ENCODE measurements at places on chromosomes 12 and 14. TPM values are rescaled to one million over a fixed set of nuclear protein-coding genes. Genes with fewer than 3 reads are reported as not detected.
A peak's percentile ranks its signal among the peaks of the same experiment; 100 is the strongest.

The COX8C gene
- not detected for total RNA-seq

The IL23A gene
- total RNA-seq, result 2.9 TPM

The PCED1B gene
- 10.9 TPM for total RNA-seq

The OLR1 gene
- total RNA-seq, result 22.4 TPM

The SYNDIG1L gene
- total RNA-seq, result 0.52 TPM

The EML5 gene
- total RNA-seq, result 0.43 TPM

The TSHR gene
- total RNA-seq, result not detected

The SARNP gene
- 65.6 TPM for total RNA-seq

The LBHD2 gene
- total RNA-seq, result 0.78 TPM

The OVCH1 gene
- not detected for total RNA-seq

The APOF gene
- total RNA-seq, result not detected

The DRAM1 gene
- total RNA-seq, result 6.2 TPM

DNA sequence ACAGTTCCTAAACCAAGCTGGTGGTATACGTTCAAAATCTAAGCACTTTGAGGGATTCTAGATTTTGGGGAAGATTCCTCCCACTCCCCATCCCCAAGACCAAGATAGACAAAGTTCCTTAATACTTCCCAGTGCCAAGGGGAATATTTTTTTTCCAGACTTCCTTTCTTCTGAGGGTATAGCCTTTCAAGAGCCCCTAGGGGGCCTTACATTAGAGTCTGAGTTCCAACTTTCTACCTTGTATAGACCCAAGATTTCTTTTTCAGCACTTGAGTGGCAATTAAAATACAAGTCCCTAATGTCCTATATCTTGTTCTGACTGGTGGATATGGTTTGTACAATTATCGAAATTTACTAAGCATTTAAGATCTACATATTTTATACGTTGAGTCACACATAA is 28.7 kb upstream of the SOS2 start:
- H3K36me3 ChIP-seq, result no peaks in the 10 kb centered on the region
- no peak for DNase-seq
- H3K4me3 ChIP-seq, result no peak overlapping the region
- H3K4me1 ChIP-seq, result no peaks in the 10 kb centered on the region
- no peak overlapping the region for H3K27ac ChIP-seq

GRCh38 chr14:71115306-71115705 is 208.0 kb downstream of the PCNX1 start:
- H3K27ac ChIP-seq, result no peak overlapping the region
- no peak for DNase-seq
- peaks cover 38% of the 10 kb centered on the region for H3K4me1 ChIP-seq

DNA sequence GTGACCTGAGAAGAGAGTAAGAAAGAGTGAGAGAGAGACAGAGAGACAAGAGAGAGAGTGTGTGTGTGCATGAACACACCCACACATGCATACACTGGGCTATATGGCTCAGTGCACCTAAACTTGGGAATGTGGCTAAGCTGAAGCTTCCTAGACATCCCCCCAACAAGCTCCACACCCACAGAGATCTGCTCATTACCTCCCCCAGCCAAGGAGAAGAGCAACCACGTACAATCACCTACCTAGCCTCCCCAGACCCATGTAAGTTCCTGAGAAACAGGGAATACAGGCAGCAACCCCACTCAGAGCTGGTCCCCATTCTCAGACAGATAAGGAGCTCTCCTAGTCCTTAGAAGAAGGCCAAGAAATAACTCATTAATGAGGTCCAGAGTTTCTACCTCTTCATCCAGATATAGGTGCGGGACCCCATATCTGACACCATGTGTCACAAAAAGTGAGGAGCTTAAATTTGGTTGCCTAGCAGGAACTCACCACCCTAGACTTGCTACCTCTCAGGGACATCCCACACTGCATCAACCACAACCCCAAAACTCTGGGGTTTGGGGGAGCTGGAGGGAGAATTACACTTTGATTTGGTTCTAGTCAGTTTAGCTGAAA is 9.9 kb downstream of the AJUBA start:
- no peak for DNase-seq
- H3K27me3 ChIP-seq, result no peaks in the 10 kb centered on the region
- H3K27ac ChIP-seq, result no peak overlapping the region
- peaks cover 16% of the 10 kb centered on the region for H3K4me1 ChIP-seq
- H3K4me3 ChIP-seq, result no peak overlapping the region

- H3K27me3 ChIP-seq, result no peaks in the 10 kb centered on the region
- no peak for DNase-seq
- H3K27ac ChIP-seq, result no peak overlapping the region
- H3K36me3 ChIP-seq, result no peaks in the 10 kb centered on the region
Measured at GRCh38 chr14:34775342-34775741, 60.9 kb upstream of the CFL2 start.

- H3K27me3 ChIP-seq, result no peaks in the 10 kb centered on the region
- no peaks in the 10 kb centered on the region for H3K4me1 ChIP-seq
- no peak overlapping the region for H3K4me3 ChIP-seq
- H3K36me3 ChIP-seq, result no peaks in the 10 kb centered on the region
Measured at GRCh38 chr12:64824130-64824499, 332 bp upstream of the TBC1D30 start.

DNA sequence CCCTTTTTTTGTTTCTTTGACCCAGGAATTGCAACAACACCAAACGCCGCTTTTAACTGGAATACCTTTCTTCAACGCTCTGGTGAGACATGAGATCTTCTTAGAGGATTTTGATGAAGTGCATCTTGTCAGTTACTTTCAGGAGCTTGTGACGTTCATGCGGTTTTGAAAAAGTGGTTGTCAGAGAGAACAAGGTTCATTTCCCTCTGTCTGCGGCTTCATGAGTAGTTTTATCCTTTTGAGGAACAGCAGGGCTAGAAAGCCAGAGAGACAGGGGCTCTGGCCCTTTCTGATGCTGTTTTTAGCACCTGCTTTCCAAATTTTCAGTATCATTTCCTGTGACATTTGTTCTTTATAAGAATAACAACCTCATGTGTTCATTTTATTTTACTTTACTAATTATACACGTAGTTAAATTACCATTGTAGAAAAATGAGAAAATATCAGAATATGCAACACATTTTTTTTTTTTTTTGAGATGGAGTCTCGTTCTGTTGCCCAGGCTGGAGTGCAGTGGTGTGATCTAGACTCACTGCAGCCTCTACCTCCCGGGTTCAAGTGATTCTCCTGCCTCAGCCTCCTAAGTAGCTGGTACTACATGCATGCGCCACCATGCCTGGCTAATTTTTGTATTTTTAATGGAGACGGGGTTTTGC is 61.8 kb downstream of the GLT1D1 start:
- no peak for DNase-seq
- no peak overlapping the region for H3K4me3 ChIP-seq
- H3K27ac ChIP-seq, result no peak overlapping the region
- no peaks in the 10 kb centered on the region for H3K36me3 ChIP-seq
- no peaks in the 10 kb centered on the region for H3K4me1 ChIP-seq
- H3K27me3 ChIP-seq, result peaks cover 85% of the 10 kb centered on the region

GRCh38 chr14:36315159-36315853 is 5.1 kb downstream of the MBIP start:
- no peak for DNase-seq
- no peak overlapping the region for H3K27ac ChIP-seq
- no peak overlapping the region for H3K4me3 ChIP-seq
- H3K4me1 ChIP-seq, result peaks cover 24% of the 10 kb centered on the region
- no peaks in the 10 kb centered on the region for H3K27me3 ChIP-seq

DNA sequence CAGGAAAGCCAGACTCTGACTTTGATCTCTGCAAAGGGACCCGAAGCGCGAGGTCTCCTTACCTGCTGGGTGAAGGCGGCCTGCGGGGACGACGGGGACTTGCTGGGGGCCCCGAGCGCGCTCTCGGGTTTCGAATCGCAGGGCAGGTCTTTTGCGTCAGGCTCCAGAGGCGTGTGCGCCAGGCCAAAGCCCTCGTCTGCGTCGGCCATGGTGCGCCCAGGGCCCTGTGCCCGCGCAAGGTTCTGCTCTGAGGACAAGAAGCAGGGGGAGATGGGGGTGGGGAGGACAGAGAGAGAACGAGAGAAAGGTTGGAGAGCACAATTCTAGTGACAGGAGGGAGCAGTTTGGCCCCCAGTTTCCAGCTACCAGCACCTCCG is 2.3 kb downstream of the TBX5 start:
- peaks cover 94% of the 10 kb centered on the region for H3K27me3 ChIP-seq
- DNase-seq, result no peak
- H3K27ac ChIP-seq, result no peak overlapping the region
- no peaks in the 10 kb centered on the region for H3K4me1 ChIP-seq
- no peak overlapping the region for H3K4me3 ChIP-seq
- no peaks in the 10 kb centered on the region for H3K36me3 ChIP-seq

DNA sequence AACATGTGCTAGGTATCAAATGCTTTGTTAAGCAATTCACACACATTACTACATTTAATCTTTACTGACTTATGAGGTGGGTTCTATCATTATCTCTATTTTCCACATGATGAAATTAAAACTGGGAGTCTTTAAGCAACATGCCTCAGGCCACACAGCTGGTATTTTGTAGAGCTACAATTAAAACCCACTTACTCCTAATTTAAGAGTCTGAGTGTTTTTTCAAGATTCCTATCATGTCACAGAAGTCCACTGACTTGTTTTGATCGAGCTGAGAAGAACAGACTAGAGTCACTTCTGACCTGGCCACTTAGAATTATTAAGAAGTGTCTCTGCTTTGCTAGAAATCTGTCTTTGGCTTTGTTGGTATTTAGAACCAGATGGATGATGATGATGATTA is 670.7 kb downstream of the NRXN3 start:
- no peak for DNase-seq
- no peak overlapping the region for H3K27ac ChIP-seq
- H3K4me3 ChIP-seq, result no peak overlapping the region
- peaks cover 16% of the 10 kb centered on the region for H3K27me3 ChIP-seq
- H3K36me3 ChIP-seq, result no peaks in the 10 kb centered on the region
- no peaks in the 10 kb centered on the region for H3K4me1 ChIP-seq

DNA sequence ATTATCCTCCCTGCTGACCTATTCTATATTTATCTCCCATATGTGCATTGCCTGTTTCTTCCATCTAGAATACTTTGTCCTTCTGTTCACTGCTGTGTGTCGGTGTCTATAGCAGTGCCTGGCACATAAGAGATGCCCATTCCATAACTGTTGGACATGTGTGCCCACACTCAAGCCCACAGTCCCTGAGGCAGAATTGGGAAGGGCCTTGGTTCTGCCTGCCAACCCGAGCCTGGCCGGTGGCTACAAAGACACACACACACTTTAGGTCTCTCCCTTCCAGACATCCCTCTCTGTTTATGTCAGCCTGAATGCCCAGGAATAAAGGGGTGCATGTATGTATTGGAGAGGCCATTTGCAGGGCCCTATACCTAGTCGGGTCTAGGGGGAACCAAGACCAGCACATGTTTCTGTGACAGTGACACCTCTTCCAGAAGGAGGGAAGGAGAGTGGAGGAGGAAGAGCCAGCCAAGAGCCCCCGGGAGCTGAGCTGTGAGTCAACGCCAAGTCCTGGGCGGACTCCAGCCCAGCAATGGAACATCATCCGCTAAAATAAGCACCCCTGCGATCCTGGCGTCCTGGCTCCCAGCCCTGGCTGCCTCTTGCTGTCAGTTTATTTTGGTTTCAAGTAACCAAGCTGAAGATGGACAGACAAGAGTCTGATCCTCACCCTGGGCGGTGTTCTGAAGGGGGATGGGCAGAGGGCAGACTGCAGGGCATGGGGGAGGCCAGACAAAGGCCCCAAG is 4.3 kb upstream of the ASB2 start:
- H3K36me3 ChIP-seq, result no peaks in the 10 kb centered on the region
- H3K4me1 ChIP-seq, result no peaks in the 10 kb centered on the region
- no peak for DNase-seq
- H3K4me3 ChIP-seq, result no peak overlapping the region

- peaks cover 17% of the 10 kb centered on the region for H3K4me1 ChIP-seq
- H3K27me3 ChIP-seq, result no peaks in the 10 kb centered on the region
- H3K4me3 ChIP-seq, result no peak overlapping the region
- H3K36me3 ChIP-seq, result 0 out of 2 replicates have a peak, but pooled peaks cover 6% of the 10 kb centered on the region
- peak overlapping the region; percentile 36 for H3K27ac ChIP-seq
- peak; percentile 59 for DNase-seq
Measured at GRCh38 chr12:53205747-53206419, 1.2 kb downstream of the ITGB7 start.

DNA sequence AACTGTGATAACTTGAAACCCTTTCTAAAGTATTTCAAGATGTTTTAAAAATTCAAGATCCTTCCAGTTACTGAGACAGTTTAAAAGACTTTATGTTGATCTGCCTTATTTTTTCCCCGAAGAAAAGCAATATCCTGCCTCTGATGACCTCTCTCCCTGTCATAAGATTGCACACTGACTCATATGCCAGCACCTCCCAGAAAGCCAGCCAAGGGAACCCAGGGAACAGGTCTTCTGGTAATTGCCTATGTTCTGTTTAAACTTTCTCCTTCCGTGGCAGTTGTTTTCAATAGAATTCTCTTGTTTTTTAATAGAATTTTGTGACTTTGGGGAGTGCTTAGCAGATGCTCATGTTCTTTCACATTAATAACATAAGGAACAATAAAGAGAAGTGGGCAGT is 300.2 kb upstream of the PRKD1 start:
- no peaks in the 10 kb centered on the region for H3K27me3 ChIP-seq
- DNase-seq, result peak; percentile 48
- no peaks in the 10 kb centered on the region for H3K36me3 ChIP-seq
- peaks cover 41% of the 10 kb centered on the region for H3K4me1 ChIP-seq

DNA sequence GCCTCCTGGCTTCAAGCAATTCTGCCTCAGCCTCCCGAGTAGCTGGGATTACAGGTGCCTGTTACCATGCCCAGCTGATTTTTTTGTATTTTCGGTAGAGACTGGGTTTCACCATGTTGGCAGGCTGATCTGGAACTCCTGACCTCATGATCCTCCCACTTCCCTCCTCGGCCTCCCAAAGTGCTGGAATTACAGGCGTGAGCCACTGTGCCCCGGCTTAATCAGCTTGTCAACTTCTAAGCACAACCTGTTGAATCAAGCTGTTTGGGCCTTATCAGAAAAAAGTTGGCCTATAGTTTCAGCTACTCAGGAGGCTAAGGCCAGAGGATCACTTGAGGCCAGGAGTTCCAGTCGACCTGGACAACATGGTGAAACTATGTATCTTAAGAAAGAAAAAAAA is 7.9 kb downstream of the MARK3 start:
- no peak overlapping the region for H3K4me3 ChIP-seq
- peaks cover 59% of the 10 kb centered on the region for H3K4me1 ChIP-seq
- DNase-seq, result no peak
- peaks cover 6% of the 10 kb centered on the region for H3K36me3 ChIP-seq
- H3K27ac ChIP-seq, result no peak overlapping the region

GRCh38 chr14:70086685-70087379 is 101.9 kb downstream of the SLC8A3 start:
- peaks cover 75% of the 10 kb centered on the region for H3K27me3 ChIP-seq
- peak; percentile 14 for DNase-seq
- no peaks in the 10 kb centered on the region for H3K4me1 ChIP-seq
- H3K36me3 ChIP-seq, result no peaks in the 10 kb centered on the region
- no peak overlapping the region for H3K27ac ChIP-seq
